ENCODE measurements at places on chromosomes 4 and X.

- no peak for DNase-seq
Observed at GRCh38 chrX:48002319-48002718, 1.5 kb downstream of the ZNF182 start.

GRCh38 chr4:77881460-77882295 lies 19.0 kb downstream of the MRPL1 start:
- no peak for DNase-seq

- no peak for DNase-seq
Observed at GRCh38 chr4:134313591-134313990, 112.0 kb upstream of the PABPC4L start.

DNA sequence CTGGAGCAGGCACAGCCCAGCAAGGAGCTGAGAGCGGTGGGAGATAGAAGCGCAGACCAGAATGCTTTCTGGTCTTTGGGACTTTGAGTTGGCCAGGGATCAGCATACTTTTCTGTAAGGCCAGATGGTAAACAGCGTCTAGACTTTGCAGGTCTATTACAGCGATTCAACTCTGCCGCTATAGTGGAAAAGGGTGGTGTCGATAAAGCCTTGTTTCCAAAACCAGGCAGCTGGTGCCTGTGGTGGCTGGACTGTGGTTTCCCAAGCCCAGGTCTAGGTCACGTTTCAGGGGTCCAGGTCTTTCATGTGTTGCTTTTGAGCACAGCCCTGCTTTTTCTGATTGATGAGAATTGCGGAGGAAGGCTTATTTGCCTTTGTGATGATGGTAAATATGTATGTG lies 40.1 kb downstream of the HTT-AS start:
- DNase-seq = no peak

GRCh38 chr4:174215057-174215456 lies 68.4 kb downstream of the FBXO8 start:
- no peak for DNase-seq

DNA sequence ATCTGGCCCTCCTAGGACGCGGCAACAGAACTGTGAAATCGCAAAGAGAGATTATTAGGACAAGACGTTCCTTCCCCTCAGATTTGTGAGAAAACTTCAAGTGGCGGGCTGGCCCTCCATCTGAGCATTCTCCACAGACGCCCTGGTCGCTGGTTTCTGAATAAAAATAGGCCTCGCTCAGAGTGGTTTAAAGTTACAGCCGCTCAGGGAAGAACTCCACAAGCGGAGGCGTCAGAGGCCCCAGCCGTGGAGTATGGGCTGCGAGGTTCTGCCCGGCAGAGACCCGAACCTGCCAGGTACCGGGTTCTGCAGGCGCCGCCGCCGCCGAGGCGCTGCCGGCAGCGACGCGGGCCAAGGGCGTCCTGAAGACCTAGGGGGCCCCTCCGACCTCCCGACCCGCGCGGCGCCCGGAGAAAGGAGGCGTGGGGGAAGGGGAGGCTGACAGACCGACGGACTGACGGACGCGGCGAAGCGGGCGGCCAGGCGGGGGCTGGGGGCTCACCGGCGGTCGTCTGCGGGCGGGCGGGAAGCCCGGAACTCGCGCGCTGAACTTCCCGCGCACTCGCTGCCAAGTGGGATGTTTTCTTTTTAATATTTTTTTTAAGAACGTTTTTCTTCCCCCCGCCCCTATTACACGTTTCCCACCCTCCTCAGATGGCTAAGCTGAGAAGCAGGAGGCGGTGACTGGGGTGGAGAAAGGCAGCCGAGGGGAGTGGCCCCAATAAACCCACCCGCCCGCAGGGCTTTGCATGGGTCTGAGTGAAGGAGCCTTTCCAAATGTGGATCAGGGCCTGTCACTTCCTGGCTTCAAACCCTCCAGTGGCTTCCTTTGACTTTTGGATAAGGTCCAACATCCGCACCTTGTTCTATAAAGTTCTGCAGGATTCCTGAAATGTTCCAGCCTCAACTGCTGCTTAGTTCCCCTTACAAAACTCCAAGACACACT lies at the start of gene PABPC4L:
Gene PABPC4L (minus strand): TSS at position 574 of the 946 bp plus-strand sequence. CDS start 770 bp downstream, outside the sequence.
- DNase-seq = peak; percentile 31

DNA sequence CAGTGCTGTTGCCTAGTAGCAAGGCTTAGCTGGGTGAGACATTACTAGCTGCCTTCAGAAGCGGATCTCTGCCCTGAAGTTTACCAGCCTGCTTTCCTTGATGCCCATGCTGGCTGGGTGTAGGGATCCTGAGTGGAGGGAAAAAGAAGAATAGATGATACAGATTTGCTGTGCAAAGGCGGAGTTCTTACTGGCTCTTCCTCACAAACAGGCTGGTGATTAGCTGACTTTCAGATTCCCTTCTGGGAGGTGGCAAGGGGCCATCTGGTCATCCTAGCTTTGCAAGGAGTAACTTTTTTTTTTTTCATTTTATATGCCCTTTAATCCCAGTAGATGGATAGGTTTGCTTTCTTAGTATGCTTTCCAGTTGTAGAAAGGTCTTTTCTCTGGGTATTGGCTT lies 44.8 kb downstream of the SMARCA5 start:
- no peak for DNase-seq

GRCh38 chr4:115090483-115091075 lies 22.8 kb downstream of the NDST4 start:
- peak; percentile 36 for DNase-seq

GRCh38 chr4:7154351-7154981 lies 37.9 kb upstream of the SORCS2 start:
- DNase-seq = no peak
